ENCODE measurements at places on chromosomes 12 and 14.
A peak's percentile ranks its signal among the peaks of the same experiment; 100 is the strongest.

- no peak for DNase-seq
Observed at GRCh38 chr12:106839333-106839732, 64.9 kb downstream of the RIC8B start.

GRCh38 chr12:29728030-29728429 is 55.7 kb downstream of the TMTC1 start:
- DNase-seq, result no peak

DNA sequence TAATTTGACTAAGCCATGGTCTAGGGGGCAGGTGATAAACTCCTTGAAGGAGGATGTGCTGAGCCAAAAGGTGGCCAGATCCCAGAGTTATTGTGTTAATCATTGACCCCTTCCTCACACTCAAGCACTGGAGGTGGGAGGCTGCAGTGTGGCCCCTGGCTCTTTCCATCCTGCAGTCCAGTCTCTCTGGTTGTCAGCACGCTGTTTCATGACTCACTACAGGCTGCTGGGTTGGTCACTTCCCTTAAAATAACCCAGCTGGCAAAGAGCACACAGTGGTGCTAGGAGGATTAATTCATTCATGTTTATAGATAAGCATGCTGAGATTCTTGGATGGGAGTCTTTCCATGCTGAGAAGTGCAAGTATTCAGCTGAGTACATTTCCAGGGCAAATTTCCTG is 228.9 kb downstream of the ANO2 start:
- no peak for DNase-seq

- no peak for DNase-seq
Observed at GRCh38 chr12:122874081-122874480, 21.8 kb downstream of the VPS37B start.

DNA sequence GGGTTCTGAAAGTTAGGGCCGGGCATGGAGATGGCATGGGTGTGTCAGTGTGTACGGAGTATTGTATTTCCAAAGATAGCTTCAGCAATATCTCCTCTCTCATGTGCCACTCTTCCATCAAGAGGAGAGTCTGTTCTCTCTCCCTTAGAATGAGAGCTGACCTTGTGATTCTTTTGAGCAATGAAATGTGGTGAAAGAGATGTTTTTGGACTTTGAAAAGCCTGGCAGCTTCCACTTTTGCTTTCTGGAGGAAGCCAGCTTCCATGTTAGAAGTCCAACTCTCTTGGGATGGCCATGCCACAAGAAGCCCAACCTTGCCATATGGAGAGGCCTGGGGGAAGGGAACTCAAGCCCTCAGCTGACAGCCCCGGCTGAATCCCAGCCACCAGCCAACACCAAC is 72.4 kb upstream of the GZMB start:
- DNase-seq, result no peak

DNA sequence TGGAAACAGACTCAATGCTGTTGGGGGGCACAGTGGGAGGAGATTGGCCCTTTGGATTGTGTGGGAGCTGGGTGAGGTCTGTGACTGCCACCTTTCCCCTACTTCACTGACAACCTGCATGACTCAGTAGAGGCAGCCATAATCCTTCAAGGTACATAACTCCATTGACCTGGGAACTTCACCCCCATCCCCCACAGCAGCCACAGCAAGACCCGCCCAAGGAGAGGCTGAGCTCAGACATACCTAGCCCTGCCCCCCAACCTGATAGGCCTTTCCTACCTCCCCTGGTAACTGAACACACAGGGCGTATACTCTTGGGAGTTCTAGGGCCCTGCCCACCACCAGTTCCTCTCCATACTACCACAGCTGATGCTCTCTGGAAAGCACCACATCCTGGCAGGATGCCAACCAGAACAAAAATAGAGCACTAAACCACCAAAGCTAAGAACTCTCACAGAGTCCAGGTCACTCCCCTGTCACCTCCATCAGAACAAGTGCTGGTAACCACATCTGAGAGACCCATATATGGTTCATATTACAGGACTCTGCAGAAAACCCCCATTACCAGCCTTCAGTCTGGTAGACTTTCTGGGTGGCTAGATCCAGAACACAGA is 703.9 kb downstream of the FSCB start:
- DNase-seq, result no peak

DNA sequence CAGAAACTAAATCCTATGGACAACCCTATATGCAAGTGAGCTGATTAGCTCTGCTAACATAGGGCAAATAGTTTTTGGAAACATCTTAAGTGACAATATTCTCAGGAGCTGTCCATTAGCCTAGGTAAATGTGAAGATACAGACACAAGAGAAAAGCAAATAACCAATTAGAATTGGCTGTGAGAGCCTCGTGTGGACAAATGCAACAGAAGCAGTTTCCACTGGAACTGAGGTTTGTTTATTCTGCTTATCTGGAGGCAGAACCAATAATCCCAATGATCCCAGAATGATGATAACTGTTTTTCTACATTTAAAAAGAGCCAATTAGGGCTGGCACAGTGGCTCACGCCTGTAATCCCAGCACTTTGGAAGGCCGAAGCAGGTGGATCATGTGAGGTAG is 43.2 kb upstream of the YAF2 start:
- no peak for DNase-seq

DNA sequence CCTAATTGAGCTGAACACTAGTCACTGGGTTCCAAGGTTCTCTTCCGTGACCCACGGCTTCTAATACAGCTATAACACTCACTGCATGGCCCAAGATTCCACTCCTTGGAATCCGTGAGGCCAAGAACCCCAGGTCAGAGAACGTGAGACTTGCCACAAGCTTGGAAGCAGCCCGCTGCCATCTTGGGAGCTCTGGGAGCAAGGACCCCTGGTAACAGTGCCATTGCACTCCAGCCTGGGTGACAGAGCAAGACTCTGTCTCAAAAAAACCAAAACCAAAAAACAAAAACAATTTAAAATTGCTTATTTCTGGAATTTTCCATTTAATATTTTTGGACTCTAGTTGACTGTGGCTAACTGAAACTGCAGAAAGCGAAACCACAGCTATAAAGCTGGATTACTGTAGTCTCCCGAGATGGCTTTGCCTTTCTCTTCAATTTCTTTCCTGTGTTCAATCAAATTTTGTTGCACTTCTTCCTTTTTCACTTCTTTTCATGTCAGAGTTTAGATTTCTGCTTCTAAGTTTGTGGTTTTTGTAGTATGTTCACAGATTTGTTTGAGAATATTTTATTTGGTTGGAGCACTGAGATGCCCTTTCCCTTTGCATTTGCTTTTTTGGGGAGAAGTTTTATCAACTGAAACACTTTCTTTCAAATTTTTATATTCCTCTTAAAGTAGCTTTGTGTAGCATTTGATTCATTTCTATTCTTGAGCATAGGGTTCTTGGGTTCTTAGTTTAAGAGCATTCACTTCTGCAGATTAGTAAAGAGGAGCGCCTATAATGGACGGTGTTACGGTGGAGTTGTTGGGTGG is 44.6 kb downstream of the DDHD1 start:
- no peak for DNase-seq

DNA sequence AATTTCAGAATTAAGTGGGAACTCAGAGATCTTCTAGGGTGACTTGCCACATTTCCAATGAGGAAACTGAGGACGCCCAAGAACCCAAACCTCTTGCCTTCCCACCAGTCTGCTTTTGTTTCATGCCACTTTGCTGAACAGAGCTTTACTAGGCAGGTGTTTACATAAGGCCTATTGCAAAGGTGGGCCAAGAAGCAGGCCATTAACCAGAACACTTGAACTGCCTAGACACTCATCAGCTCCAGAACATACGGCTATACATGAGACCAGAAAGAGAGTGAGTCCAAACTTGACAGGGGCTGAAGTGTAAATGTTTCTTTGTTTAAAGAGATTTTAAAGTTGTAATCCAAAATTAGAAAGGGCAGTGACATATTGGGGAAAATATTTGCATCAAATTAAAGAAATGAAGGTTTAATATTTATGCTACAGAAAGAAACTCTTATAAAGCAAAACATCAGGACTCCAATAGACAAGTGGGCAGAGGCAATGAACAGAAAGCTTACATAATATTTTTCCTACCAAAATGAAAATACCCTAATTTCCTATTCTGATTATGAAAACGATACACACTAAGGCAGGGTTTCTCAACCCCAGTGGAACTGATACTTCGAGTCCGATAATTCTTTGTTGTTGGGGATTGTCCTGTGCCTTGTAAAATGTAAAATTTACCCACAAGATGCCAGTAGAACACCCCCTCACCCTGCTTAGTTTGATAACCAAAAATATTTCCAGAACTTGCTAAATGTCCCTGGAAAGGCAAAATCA is 11.7 kb downstream of the BATF start:
- no peak for DNase-seq

DNA sequence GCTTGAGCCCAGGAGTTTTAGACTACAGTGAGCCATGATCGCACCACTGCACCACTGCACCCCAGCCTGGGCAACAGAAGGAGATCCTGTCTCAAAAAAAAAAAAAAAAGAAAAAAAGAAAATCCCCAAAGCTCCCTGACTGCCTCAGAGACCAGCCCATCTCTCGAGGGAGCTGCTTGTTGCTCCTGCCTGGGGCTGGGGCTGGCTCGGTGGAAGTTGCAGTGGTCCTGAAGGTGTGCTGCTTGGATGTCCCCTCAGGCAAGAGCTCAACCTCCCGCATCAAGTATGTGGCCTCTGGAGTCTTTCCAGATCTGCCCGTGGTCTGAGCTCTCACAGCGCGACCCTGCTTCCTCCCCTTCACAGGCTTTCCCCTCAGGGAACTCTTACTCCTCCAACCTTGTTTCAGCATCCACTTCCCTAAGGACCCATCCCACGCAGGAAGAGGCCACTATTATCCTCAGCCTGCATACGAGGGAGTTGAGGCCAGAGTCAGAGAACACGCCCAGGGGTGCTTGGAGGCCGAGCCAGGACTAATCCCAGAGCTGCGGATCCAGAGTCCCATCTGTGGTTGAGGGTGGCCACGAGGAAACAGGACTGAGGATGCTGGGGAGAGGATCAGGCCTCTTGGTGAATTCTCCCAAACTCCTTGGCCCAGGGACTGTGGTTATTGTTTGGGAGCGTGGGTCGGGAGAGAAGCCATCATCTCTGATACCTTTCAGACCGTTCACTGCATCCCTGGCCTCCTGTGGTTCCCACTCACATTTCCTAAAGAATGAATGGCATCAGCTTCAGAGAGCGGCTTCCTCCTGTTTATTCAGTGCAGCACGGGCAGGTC is 624.6 kb downstream of the AACS start:
- no peak for DNase-seq

- DNase-seq, result peak; percentile 48
Observed at GRCh38 chr12:105562199-105562971, 231.9 kb downstream of the C12orf75 start.

- no peak for DNase-seq
Observed at GRCh38 chr12:3529281-3529680, 38.3 kb downstream of the PRMT8 start.

DNA sequence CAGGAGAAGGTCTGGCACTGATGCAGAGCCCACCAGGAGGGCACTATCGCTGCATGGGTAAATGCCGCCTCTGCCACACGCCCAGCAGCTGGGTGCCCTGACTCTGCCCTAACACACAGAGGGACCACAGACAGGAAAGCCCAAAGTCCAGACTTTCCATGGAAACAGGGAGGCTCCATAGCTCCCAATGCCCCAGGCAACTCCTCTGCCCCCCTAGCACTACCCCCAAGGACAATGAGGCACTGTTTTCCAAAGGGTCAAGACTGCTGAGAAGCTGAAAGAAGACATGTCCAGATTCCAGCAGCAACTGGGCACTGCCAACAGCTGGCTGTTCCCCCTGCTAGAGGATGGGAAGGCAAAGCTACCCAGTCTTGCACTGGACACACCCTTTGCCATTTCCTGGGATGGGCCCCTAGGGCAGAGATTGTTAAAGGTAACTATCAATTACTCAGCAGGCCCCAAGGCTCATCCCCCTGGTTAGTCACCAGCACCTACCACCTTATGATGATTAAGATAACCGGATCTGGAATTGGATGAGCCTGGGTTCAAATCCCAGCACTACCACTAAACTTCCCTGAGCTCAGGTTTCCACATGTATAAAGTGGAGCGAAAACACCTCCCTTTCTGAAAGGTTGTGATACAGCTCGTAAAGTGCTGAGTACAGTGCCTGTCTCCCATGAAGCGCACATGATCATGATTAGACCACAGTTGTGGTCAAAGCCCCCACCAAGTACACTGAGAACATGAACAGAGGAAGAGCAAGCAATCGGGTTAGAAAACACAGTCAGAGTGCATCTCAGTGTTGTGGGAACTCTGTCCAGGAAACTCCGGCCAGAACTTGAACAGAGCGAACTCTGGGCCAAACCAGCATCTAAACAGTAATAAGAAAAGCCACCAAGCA is 3.3 kb downstream of the PXN start:
- DNase-seq, result no peak

GRCh38 chr12:2383325-2384028 is 330.7 kb downstream of the CACNA1C start:
- DNase-seq, result no peak

DNA sequence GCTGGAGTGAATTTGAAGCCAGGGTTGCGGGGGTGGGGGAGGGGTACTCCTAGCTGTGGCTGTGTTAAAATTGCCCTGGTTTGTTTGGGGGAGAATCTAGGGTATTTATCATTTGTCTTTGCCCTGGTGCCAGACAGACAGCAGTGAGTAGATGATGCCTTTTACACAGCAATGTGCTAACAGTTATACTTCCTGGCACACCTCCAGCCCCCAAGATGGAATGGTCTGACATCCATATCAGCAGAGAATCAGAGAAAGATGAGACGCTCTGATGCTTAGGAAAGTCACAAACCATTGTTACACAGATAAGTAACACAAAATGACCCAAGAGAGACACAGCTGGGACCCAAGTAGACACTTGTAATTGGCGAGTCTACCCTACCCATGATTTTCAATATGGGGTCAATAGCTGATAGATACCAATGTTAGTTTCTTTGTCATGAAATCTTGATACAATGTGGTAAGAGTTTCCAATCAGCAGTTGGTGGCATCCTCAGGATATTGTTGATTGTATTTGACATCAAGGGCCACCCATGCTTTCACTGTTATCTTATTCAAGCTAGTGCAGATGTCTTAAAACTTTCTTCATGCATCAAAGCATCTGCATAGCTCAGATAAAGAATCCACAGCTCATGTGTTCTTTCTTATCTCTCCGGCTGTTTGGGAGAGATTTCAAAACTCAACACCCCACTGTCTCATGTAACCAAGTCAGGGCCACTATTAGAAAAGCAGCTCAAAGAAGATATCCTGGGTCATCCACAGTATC is 2.6 kb upstream of the PRKAB1 start:
- DNase-seq, result no peak

GRCh38 chr12:70875628-70876027 is 44.9 kb downstream of the PTPRR start:
- DNase-seq, result no peak

DNA sequence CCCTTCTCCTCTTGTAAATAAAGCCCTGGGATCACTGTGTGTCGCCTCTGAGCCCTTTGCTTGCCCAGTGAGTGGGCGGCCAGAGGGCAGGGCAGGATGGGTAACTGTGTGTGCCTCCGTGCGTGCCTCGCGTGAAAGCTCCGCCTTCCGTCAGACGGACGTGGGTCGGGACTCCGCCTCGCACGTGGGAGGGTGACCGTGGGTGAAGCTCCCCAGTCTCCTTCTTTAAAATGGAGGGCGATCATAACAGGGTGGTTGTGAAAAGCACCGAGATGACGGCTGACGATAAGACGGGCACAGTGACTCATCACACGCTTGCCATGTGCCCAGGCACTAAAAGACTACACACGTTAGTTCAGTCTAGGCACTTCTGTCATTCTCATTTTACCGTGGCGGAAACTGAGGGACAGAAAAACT is 9.2 kb downstream of the PHB2 start:
- DNase-seq, result no peak

Measured in Panc1 (cell line).